NCI-H1105 treated with DMSO at 0.1 percent for 48 hours (cell line): ENCODE measurements at places on chromosomes 13 and 19.

GRCh38 chr19:40249781-40250180, 23.3 kb upstream of the CCNP start:
- no peak for DNase-seq

DNA sequence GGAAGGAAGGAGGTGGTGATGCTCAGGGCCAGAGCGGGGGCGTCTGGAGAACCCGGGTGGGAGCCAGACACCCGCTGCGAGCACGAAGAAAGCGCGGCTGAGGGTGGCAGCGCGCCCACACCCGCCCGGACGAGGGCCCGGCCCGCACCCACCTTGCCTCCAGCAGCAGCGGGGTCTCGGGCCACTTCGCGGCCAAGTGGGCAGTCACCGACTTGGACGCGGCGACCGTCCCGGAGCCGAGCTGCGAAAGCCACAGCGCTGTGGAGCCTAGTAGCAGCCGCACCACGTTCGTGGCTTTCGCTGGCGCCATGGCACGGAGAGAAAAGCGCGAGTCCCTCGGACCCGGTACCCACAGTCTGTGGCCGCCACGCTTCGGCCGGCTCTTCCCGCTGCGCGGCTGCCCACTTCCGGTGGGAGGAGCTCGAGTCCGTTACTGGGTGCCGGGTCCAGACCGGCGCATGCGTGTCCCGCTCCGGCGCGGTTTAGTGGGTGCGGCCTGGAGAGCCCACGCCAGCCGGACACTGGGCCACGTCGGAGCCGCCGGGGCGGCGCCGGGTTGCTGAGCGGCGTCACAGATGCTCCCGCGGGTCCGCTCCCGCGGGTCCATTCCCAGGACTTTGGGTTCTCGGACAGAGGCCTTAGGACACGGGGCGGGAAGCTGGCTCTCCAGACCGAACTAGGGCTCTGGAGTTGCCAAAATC, at the start of gene UGGT2:
UGGT2 (minus strand) TSS at position 399 of the 701 bp plus-strand sequence; CDS start at position 310, 89 bp downstream.
- peak; percentile 73 for DNase-seq

- no peak for DNase-seq
These were observed 41.8 kb downstream of the EFNB2 start for GRCh38 chr13:106493533-106494220.

- DNase-seq: no peak
These were observed 19.7 kb upstream of the JUND start for GRCh38 chr19:18300930-18301717.

DNA sequence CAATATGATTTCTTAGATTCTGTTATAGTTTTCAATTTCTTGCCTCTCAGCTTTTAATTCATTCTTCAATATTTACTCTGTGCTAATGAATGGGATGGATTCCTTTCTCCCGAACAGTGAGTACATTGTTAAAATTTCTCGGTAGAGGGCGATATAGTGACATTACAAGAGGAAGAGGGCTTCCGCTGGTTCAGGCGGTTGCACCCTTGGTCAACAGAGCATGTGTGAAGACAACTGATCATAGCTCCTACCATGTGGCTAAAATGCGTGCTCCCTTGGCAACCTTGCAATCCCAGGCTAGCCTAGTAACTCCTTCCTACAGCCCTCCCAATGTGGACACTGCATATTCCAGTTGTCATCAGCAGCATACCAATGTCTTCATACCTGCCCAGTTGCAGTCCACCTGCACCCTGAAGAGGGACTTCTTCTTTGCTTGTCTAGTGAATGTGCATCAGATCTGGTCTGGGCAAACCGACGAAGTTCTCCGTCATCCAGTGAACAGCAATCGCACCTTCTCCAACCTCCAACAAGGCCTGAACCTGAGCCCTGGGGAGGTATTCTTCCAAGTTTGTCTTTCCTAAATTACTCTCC, 653.0 kb upstream of the GPC6 start:
- DNase-seq: no peak

GRCh38 chr13:98004107-98004506, 50.6 kb downstream of the IPO5 start:
- DNase-seq: no peak

GRCh38 chr19:38224014-38224862, at the start of gene DPF1:
Gene DPF1, minus strand, starts transcription at chr19:38224222. Its CDS starts 80 bp downstream, at chr19:38224142.
- peak; percentile 76 for DNase-seq

DNA sequence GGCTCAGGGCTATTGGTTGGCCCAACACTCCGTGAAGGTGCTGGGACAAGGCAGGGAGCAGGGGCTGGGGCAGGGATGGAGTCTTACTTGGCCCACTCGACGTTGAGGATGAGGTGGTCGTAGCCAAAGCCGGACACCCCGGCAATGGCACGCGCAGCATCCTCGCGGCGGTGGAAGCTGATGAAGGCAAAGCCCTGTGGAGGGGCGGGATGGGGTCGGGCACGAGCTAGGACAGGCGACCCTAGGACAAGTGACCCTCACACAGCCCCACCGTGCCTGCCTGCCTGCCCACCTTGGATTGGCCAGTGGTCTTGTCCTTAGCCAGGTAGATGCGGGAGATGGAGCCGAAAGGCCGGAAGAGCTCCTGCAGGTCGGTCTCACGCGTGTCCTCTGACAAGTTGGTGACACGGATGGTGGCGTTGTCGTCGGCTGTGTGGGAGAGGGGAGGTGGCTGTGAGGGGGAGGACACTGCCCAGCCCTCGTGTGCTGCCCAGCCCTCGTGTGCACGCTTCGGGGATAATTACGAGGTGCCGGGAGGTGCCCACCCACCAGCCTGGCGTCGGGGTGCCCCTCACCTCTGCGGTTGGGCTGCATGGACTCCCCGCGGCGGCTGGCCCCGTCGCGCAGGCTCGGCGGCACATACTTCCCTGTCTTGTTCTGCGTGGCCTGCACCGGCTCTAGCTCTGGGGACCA, 4.0 kb downstream of the P2RY11 start:
- no peak for DNase-seq

GRCh38 chr19:47469363-47469700, 2.4 kb downstream of the SLC8A2 start:
- no peak for DNase-seq

- DNase-seq: no peak
These were observed 11.9 kb downstream of the KLC3 start for GRCh38 chr19:45352471-45352870.

DNA sequence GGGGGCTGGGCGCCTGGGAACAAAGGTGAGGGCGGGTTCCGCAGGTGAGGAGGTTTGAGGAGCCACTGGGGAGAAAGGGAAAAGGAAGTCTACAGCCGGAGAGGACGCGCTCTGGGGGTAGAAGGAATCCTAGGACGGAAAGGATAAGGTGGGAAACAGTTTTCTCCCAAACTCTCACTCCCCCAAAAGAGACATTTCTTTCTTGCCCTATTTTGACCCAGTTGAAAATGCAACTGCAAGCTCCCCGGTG, 651 bp upstream of the POLR1D start:
- peak; percentile 61 for DNase-seq

DNA sequence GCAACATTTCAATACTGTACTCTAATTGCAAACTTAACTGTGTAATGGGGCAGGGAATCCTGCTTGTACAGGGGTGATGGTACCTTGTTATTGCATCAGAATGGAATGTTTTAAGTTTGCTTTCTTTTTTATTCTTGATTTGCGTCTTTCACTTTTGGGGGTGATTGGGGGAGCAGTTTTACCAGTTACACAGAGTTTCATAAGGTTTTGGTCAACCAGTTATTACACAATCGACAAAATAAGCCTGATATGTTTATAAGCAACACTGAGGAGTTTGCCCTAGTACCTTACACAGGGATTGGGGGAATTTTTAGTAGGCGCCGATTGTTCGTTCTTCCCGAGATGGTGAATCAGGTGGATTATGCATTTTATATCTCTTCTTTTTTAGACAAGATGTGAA, 2.7 kb downstream of the KLF5 start:
- DNase-seq: no peak

- no peak for DNase-seq
These were observed 20.6 kb upstream of the PCCA start for GRCh38 chr13:100068133-100068931.

GRCh38 chr19:34989298-34989697, 10.8 kb upstream of the GRAMD1A start:
- no peak for DNase-seq

DNA sequence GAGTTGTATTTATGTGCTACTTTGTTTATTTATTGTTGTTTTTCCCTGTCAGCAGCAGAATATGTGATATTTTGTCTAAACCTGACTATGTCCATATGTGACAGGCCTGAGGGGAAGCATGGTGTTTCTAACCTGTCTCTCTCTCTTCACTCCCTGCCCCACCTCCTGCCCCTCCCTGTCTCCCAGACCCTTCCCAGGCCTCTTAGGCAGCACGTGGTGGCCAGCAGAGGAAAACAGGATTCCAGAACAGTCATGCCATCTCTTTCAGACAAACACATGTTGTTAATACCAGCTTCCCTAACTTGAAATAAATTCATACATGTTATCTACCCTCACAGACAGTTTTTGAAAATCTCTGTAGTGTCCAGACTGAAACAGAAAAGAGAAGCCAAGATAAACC, 31.0 kb upstream of the ATP11A start:
- DNase-seq: no peak

DNA sequence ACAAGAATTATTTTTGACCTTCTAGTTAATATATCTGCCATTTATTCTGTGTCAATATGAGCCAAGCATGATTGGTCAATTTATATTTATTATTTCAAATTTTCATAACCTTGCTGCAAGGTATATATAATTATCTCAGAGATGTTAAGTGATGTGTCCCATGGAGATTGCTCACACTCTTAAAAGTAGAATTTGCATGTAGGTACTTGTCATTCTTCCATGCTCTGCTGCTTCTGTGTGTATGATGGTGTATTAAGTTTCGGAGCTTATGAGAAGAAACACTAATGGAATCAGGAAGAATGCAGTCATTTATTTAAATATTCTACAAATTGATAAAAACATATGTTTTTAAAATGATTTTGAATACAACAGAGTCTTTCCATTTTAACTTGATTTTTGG, 586.8 kb upstream of the MIR17HG start:
- no peak for DNase-seq

- no peak for DNase-seq
These were observed 13.3 kb upstream of the ZNF726 start for GRCh38 chr19:23901360-23901759.

DNA sequence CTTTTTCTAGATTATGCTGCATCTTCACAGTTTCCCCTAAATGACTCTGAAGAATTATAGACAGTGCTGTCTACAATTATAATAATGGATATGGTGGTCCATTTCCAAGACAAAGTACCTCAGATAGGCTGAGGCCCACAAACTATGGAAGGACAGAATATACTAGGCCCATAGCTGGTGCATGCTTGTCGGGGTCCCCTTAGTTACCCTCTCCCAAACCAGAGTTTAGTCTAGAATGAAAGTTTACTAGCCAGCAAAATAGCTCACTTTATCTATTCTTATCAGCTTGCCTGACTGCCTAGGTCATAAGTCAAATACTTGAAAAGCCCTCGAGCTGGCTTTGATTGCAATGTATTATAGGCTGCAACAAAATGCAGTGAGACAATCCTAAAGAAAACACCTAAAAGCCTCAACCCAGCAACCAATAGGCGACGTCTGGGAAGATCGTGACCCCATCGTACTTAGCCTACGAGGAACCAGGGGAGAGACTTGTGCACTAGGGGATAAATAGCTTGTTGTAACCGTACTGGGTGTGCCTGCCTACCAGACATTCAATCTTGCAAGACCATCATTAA, 785 bp upstream of the IGFL2 start:
- DNase-seq: no peak

DNA sequence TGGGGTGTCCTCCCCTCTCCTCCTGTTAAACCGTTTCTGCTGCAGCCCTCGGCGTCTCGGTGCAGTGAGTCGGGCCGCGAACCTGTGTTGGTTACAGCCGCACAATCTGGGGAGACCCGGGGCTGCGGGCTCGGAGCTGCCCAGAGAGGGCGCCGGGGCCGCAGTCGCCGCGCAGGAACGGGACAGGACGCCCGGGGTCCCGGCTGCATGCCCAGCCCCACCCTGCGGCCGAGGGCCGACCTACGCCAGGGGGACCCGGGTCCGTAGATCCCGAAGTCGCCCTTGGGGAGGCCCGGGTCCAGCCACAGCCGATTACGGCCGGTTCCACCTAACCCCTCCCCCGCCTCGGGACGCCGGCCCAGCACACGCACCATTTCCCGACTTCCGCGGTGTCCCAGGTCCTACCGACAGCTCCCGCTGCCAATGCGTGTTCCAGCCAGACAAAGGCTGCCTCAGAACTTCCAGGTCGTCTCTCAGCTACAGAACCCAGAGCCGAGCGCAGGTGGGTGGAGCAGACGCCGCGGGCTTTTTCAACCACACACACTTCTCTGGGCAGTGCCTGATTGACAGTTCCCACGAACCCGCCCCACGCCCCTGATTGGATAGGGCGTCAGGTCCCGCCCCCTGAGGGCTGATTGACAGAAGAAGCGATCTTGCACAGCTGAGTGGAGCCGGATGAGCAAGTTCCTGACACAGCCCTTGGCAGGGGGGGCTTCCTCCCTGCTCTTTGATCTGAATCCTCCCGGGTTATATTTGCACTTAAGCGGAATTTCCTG, at the start of gene ZNF443:
ZNF443 (minus strand) TSS at position 481 of the 776 bp plus-strand sequence; CDS start at position 374, 107 bp downstream.
- DNase-seq: peak; percentile 96

- DNase-seq: no peak
These were observed 1401.9 kb downstream of the SLITRK1 start for GRCh38 chr13:82480415-82480814.

DNA sequence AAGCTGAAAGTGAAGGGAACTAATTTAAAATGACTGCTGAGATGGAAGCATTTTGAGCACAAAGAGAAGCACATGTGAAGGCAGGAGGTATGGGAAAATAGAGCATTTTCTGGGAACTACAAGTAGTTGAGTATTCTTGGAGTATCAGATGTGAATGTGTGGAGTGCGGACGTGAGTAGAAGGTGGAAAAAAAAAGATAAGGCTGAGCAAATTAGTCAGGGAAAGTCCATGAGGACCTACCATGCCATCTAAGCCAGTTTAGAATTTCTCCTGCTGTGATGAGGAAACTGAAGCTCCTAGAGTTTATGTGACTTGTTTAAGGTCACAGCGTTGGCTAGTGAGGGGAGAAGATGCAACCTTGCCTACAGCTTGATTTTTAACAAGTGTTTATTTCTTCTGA, 578.1 kb upstream of the MIR17HG start:
- DNase-seq: no peak

- peak; percentile 97 for DNase-seq
These were observed at the start of gene ERCC1 for GRCh38 chr19:45423589-45424190. Gene ERCC1, minus strand, starts transcription at chr19:45423917. Its CDS starts 543 bp downstream, at chr19:45423374.

GRCh38 chr19:56740501-56740900, 68.9 kb upstream of the ZNF835 start:
- no peak for DNase-seq

GRCh38 chr13:31043957-31044356, 111.5 kb downstream of the TEX26 start:
- DNase-seq: no peak

GRCh38 chr13:85527316-85527715, 271.9 kb downstream of the SLITRK6 start:
- no peak for DNase-seq

- no peak for DNase-seq
These were observed 609.5 kb downstream of the UQCRFS1 start for GRCh38 chr19:28603453-28603852.

GRCh38 chr13:111555903-111556302, 235.5 kb downstream of the TEX29 start:
- DNase-seq: no peak

- no peak for DNase-seq
These were observed 26.0 kb downstream of the C19orf47 start for GRCh38 chr19:40322271-40322610.

GRCh38 chr13:54950546-54950945, 1921.9 kb downstream of the OLFM4 start:
- DNase-seq: no peak
